HFF-Myc (cell line): ENCODE measurements at places on chromosomes 3 and 15.

DNA sequence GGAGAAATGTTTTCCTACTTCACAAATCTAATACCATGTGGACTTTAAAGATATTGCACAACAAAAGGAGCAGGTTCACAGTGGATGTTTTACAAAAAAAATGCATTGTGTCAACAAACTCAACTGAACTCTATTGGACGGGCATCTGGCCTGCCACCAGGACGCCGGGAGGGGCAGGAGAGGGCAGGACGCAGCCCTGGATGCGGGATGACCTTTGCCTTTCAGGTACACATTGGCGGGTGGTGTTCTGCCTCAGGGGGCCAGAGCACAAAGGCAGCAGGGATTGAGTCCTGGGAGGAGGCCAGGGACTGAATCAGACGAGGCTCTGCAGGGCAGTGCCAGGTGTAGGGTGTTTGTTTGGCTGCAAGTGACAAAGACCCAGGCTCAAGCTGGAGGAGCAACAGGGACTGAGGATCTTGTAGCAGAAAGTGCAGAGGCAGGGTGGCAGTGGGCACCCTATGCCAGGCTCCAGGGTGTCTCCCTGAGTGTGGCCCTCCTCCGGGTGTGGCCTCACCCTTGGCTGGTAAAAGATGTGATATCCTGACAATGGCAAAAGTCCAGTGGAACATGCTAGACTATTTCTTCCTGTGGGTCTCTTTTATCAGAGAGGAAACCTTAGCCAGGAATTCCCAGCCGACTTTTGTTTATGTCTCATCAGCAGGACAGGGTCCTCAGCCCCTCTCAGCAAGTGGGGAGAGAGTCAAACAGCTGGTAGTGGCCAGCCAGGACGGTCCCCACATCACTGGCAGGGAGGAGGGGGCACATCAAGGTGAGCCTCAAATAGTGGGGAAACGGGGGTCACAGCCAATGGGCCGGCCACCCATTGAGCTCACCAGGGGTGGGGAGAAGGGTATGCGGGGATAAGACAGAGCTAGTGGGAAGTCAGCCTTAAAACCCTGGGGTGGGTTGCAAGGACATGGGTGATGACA is 29.7 kb upstream of the KLF13 start:
- no peak for DNase-seq

GRCh38 chr15:35040339-35041255 is 44.5 kb downstream of the NANOGP8 start:
- DNase-seq, result no peak

DNA sequence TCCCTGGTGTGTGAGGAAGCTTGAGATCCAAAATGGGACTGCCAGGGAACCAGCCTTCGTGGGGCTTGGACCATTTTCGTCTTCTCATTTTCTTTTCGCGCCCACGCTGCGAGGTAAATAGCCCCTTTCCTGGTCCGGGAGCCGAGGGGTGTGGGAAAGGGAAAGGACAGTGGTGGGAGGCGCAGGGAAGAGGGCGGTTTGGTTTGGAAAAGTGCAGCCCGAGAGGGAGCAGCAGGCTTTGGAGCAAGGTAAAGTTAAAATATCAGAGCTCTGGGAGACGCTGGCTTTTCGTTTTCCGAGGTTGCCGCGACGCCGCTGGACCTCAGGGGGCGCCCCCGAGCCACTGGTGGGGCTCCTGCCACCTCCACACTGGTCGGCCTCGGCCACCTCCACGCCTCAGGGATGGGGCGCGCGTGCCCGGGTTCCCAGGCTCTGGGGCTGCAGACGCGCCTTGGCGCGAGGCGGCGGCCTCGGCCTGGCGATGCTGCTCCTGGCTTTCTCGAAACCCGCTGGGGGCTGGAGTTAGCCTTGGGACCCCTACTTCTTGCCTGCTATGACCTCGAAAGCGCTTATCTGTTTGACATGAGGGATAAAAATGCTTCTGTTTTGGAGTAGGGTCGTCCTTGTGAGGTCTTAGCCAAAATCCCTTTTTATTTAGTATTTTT is 3.2 kb downstream of the PTPRG start:
- DNase-seq, result peak; percentile 20

GRCh38 chr3:141380987-141381386 is 12.7 kb downstream of the ZBTB38 start:
- DNase-seq, result no peak

- no peak for DNase-seq
These were observed 52.2 kb downstream of the MOBP start for GRCh38 chr3:39519554-39520288.

DNA sequence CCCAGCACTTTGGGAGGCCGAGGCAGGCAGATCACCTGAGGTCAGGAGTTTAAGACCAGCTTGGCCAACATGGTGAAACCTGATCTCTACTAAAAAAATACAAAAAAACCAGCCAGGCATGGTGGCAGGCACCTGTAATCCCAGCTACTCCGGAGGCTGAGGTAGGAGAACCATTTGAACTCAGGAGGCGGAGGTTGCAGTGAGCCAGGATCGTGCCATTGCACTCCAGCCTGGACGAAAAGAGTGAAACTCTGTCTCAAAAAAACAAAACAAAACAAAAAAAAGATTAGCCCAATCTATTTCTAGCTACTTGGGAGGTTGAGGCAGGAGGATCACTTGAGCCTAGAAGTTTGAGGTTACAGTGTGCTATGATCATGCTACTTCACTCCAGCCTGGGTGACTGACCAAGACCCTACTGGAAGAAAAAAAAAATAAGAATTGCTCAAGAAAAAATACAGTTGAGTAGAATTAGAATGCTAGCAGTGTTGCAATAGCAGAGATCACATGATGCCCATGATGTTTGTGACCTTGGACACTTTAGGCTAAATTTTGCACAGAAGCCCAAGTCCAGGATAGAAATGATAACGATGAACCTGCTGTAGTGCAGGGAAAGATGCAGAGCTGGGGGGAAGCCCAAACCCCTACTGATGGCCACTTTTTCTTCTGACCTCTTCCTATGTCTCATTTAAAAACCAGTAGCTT is 162.2 kb downstream of the LPP start:
- no peak for DNase-seq

DNA sequence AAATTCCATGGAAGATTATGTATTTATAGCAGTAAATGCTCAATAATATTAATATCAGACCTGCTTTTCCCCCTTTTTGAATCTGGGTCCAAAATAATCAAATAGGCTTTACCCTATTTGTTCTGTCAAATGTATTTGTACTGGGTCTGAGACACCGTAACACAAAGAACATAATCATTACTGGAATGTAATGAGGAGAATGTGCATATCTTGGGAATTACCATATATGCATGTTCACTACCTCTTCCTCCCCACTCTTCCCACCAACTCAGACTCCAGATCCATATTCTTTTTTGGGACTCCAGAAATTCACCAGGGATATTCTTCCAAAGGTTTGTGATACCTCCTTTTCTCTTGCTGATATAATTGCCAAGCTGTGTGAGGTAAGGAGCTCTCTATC is 237.1 kb downstream of the KCNMB2 start:
- no peak for DNase-seq

DNA sequence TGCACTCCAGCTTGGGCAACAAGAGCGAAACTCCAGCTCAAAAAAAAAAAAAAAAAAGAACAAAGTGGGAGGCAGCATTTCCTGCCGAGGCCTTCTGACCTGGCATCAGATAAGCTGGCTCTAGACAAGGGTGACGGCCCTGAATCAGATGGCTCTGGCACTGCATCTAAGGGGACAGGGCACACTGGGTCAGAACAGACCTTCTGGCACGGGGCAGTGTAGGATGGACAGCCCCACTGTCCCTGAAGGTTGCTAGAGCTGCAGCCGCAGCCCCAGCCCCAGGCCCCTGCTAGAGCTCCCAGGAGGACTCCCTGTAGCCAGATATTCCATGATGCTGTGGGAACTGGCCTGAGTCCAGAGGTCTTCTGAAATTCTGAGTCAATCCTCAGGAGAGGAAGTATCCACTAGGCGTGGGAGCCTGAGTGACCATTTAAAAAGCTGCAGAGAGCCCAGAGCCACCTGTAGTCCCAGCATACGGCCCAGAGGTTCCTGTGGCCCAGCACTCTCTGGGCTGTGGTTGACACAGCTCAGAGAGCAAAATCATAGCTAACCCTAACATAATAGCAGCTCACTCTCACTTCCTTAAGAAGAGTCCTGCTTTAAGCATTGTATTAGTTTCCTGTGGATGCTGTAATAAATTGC is 69.2 kb upstream of the MFGE8 start:
- no peak for DNase-seq

GRCh38 chr15:53447053-53447574 is 312.3 kb downstream of the WDR72 start:
- DNase-seq, result no peak

DNA sequence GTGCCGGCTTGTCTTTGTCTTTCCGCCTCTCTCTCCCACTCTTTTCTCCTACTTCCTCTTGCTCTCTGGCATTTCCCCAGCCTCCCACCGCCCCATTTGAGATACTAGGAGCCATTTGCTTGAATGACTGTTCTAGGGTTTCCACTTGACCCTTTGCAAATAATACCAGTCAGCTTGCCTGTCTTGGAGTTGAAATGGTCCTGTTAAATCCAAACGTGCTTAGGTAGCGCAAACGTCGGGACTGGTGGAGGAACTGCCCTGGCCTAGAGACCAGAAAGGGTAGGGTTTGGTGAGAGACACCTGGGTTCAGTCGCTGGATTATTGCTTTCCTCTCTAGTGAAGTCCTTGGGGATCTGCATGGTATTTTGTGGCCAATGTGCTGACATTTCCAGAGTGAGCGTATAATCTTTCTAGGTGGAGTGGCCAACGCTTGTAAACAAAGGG is 10.6 kb downstream of the ZIC1 start:
- no peak for DNase-seq

DNA sequence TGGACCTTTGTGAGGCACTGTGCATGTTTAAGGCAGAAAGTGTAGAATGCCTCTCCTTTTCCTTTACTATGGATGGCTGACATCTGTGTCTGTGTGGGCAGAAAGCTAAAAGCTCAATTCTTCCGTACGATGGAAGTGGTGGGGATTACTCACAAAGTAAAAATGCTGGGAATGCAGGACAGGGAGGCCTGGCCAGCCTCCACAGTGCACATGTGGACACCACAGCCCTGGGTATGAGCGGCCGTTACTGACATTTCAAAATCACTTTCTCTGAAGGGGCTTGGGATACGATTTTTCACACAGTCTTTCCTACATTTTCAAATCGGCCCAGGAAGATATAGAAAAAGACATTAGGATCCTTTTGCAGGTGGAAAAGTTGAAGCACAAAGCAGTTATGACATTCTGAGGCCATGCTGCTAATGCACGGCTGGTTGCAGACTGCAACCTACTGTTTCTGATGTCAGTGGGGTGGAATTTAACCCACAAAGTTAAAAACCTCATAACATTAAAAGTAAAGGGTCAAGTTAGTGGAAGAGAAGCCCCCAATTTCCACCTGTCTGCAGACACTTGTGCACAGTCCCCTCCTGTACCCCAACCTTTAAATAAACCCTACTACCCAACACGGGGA is 27.9 kb downstream of the EHD4 start:
- DNase-seq, result peak; percentile 97

DNA sequence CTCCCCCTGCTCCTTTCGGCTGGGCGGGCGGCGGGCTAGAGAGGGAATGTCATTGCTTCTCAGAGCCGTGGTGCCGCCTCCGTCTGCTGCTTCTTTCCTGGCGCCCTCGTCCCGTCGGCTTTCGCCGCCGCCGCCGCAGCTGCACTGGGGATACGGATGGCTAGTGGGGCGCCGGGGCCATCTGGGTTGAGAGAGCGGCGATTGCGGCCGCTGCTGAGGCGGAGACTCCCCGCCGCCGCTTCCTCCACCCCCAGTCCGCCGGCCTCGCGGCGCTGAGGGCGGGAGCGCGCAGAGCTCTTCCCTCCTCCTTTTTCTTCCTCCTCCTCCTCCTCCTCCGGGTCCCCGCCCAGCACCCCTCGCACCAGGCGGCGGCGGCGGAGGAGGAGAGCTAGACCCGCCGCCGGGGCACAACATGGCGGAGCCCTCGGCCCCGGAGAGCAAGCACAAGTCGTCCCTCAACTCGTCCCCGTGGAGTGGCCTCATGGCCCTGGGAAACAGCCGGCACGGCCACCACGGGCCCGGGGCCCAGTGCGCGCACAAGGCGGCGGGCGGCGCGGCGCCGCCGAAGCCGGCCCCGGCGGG is at the start of gene STT3B:
Gene STT3B (plus strand): TSS at position 339 of the 582 bp plus-strand sequence. CDS start 74 bp downstream, at position 413.
- DNase-seq, result peak; percentile 44

DNA sequence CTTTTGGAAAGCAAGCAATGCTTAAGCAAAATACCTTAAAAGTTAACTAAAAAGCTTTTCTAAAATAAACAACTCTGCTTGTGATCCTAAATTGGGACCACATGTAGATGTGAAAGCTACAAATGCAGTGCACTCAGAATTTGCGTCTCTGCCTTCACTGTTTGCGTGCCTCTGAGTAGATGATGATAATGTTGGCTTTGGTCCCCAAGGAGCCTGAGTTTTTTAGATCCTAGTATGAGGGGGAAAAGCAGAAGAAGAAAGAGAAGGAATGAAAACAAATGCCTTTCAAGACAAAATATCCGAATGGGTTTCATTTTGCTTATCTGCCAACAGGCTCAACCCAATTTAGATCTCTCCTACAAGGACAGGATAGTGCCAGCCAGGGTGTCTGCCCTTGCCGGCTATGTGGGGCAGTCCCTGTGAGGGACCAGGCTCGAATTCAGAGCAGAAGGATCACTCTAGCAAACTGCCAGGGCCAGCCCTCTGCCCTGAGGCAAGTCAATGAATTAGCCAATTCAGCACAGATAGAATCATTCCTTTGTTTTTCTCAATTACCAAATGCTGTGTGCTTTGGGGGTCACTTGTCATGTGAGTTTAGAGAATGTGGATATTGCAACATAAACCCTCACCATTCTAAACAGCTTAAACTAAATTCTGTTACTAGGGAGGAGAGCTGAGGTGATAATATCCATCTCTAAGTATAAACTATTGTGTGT is 28.5 kb downstream of the SCG5 start:
- no peak for DNase-seq

- no peak for DNase-seq
These were observed 20.6 kb downstream of the CD80 start for GRCh38 chr3:119538772-119539171.

GRCh38 chr3:123768480-123769355 is 115.4 kb downstream of the MYLK start:
- DNase-seq, result no peak

DNA sequence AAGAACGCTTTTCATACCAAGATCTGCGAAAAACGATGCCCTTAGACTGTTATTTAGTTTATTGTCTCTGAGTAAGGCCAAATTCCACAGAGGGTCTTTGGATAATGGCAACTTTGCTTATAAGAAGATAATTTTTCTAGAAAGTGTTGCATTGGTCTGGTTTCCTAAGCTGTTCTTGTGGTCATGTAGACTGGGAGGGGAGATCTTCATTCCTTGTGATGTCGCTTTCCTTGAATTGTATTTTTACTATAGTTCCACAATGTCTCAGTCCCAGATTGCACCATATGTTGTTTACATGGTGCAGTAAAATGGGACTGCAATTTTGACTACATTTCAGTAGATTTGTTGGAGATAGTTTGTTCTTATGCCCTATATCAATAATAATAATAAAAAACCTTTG is 28.8 kb upstream of the ST3GAL6 start:
- DNase-seq, result no peak

GRCh38 chr3:14405360-14406238 is 3.2 kb downstream of the SLC6A6 start:
- no peak for DNase-seq

- DNase-seq, result no peak
These were observed 84.3 kb downstream of the RPLP1 start for GRCh38 chr15:69536726-69537512.
